ENCODE measurements at places on chromosomes 2 and 18. TPM values are rescaled to one million over a fixed set of nuclear protein-coding genes. Genes with fewer than 3 reads are reported as not detected.

The LYPD6B gene
- total RNA-seq = not detected

The VWA3B gene
- total RNA-seq = 2.1 TPM

The IL36RN gene
- total RNA-seq = not detected

The DES gene
- 2,323 TPM for total RNA-seq

The LYPD1 gene
- not detected for total RNA-seq

The GREB1L gene
- 4.1 TPM for total RNA-seq

The PIEZO2 gene
- 4.1 TPM for total RNA-seq
